Frontal cortex (tissue), 4 donors: ENCODE measurements at places on chromosomes 7 and 10. TPM values are rescaled to one million over a fixed set of nuclear protein-coding genes. Genes with fewer than 3 reads are reported as not detected.

- DNase-seq: no peak
Measured at GRCh38 chr7:11345621-11346020, 371.9 kb downstream of the PHF14 start.

DNA sequence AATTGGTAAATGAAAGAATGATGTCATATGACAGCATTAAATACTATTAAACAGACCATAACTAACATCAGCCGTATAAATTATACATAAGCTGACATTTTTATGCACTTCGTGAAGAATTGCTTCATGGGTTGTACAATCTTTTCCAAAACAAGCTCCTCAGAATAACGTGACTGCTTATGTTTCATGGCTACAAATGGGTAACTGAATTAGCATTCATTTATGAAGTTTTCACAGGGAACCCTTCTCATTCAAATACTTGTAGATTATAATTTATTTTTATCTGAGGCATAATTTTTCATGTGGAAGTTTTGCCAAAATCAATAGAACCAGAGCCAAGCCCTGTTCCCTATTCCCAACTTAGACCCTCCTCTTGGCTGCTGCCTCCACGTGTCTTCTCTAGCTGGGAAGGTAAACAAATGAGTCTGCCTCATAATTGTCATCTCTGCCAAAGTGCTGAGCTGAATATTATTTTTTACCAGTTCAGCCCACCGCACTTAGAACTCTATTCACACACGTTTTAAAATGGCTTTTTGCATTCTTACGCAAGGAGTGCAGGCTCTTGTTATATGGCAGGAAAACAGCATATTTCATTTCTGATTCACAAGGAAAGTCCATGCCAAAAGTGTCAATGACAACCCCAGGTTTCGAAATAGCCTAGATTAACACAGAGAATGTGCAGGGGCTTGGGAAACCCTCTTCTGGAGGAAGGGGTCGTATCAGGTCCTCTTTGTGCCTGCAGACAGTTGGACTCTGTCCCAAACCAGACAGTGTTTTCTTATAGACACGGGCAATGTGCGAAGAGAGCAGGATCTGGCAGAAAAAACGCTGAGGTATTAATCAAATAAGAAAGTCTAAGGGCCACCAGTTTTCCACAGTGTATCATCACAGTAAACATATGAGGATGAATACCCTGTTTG is 370.7 kb upstream of the MGMT start:
- DNase-seq: no peak

- DNase-seq: no peak
Measured at GRCh38 chr10:22617051-22617450, 97.3 kb downstream of the PIP4K2A start.

DNA sequence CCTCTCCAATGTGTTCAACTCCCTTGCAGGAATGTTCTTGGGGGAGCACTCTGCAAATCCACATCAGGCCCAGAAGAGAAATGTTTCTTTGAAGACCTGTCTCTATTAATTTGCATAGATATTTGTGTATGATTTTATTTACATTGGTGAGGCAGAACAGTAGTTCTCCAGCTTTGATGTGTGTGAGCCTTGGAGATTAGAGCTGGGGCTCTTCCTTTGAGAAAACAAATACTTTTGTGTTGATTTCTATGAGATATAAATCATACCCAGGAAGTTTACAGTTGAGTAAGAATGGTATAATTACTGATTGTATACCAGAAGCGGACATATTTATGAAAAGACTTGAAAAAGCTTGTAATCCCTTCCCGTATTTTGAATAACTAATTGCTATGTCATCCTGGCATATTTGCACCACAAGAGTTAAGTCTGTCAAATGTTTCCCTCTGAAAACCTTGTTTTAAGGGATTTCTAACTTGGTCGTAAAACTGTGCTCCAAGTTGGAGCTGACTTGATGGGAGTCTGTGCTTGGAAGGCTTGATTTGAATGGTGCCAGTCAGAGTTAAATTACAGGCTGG is 468.5 kb downstream of the LRMDA start:
- DNase-seq: no peak

DNA sequence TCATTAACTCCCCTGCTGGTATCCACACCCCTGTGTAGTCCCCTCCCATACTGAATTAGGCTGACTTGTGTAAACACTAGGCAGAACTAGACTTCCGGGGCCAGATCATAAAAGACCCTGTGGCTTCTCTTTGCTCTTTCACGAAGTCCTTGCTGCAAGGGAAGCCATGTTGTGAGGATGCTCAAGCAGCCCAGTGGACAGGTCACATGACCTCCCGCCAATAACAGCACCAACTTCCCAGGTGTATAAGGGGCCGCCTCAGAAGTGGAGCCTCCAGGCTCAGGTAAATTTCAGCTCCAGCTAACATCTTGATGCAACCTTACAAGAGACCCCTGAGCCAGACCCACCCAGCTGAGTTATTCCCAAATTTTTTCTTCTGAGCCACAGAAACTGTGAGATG is 11.3 kb upstream of the FOXK1 start:
- DNase-seq: no peak

DNA sequence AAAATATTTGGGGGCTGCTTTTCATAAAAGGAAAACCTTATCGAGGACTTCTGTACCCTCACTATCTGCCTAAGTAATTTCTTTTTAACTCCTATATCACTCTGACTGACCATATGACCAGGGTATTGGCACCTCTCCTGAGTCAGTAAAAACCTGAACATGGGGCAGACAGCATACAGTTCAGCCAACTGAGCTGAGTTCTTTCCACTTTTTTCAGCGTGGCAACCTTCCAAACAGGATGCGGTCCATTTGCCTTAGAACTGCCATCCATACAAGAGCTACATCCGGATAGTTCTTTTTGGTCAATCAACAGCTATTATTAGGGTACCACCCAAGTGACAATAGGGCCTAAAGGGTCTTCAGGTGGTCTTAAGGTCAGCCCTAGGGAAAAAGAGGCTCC is 122.6 kb downstream of the MARCHF5 start:
- no peak for DNase-seq

- DNase-seq: no peak
Measured at GRCh38 chr10:114956466-114956865, 18.5 kb downstream of the TRUB1 start.

DNA sequence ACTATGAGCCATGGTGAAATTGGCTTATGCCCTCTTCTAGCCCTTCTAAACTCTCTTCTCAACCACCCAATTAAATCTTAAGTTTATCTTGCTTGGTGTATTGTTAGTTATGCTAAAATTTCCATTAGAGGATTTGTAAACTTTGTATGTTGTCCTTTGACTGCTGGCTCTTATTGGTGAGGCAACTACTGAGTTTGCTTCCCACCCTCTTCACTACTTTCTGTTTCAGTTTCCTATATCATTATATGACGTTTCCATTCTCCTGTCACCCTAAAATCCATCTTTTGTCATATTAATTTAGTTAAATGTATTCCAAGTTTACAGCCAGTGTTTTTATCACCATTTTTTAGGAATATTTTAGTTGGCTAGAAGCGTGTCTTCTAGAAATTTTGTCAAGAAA is 80.9 kb upstream of the VWC2 start:
- no peak for DNase-seq

- no peak for DNase-seq
Measured at GRCh38 chr7:83014546-83014945, 148.1 kb downstream of the PCLO start.

GRCh38 chr10:55146032-55146431 is 345.0 kb upstream of the PCDH15 start:
- no peak for DNase-seq

DNA sequence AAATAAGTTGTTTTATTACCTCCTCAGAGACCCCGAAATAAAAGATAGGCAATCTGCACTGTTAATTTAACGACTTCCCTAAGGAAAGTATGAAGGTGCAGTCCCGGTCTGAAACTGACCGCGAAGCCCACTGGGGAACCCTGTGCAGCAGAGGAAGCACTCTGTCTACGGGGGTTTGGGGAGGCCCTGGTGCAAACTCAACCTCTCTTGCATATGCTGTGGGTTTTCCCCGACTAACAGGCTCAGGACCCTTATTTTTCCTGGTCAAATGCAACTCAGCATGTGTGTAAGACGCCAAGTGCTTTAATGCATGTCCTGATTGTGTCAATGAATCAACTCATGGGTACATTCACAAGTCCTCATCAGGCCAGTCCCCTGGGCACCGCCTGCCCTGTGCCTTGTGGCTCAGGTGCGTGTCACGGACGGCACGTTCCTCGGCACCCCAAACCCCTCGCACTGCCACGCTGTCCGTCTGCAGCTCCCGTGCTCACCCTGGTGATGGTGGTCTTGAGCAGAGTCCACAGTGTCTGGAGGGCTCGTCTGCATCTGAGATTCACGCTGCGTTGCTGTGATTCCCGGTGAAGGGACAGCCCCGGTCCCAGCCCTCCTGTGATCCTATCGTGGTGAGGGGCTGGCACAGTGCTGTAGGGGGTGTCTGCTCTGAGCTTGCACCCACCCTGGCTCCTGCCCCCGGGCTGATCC is 33.8 kb downstream of the JAKMIP3 start:
- DNase-seq: no peak

- no peak for DNase-seq
Measured at GRCh38 chr7:157674027-157674714, 337.4 kb downstream of the DNAJB6 start.

The GRB10 gene
- 48.5 TPM for total RNA-seq

The HYAL4 gene
- total RNA-seq: not detected

The CYP26C1 gene
- under 0.01 TPM for total RNA-seq

The NME8 gene
- total RNA-seq: not detected

The RELN gene
- 57.5 TPM for total RNA-seq

The CLCN1 gene
- under 0.01 TPM for total RNA-seq

The AGR3 gene
- total RNA-seq: not detected

The DDC gene
- total RNA-seq: 0.82 TPM

The CYP3A5 gene
- 1.6 TPM for total RNA-seq

The OPALIN gene
- not detected for total RNA-seq
